Left hindlimb (tissue), 1 donor: ENCODE measurements at places on chromosomes 11 and 22.

- no peak for DNase-seq
Measured at GRCh38 chr11:9719566-9720289, 55.9 kb downstream of the SWAP70 start.

DNA sequence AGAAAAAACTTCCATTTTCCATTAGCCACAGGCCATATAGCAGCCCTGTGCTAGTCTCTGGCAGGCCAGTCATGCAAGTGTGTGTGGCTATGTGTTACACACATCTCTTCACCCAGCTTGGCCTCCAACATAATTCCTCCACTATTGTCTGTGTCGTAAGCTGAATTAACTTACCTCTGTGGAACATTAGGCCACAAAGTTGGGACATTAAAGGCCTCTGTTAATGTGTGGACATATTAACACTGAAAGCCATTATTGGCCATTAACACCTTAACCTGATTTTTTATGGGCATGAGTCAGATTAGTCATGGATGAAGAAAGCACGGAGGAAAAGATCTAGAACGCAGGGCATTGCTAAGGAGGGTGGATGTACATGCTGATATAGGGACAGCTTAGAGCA, 100.1 kb downstream of the DBX1 start:
- DNase-seq = no peak

DNA sequence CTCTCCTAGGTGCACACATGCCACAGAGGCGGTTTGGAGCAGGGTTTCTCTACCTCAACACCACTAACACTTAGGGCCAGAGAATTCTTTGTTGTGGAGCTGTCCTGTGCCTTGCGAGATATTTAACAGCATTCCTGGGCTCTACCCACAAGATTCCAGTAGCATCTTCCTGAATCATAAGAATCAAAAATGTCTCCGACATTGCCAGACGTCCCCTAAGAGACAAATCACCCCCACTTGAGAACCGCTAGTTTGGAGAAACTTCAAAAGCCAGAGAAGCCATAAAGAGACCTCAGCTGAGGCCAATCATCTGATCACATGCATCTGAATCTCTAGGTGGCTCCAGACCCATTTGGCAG, 16.1 kb downstream of the MFNG start:
- no peak for DNase-seq

- no peak for DNase-seq
Measured at GRCh38 chr11:12691473-12691872, 17.3 kb downstream of the TEAD1 start.

GRCh38 chr11:57778318-57779037, 16.9 kb downstream of the CTNND1 start:
- peak; percentile 93 for DNase-seq

GRCh38 chr11:58957922-58958321, 18.6 kb downstream of the GLYATL1 start:
- DNase-seq = no peak

DNA sequence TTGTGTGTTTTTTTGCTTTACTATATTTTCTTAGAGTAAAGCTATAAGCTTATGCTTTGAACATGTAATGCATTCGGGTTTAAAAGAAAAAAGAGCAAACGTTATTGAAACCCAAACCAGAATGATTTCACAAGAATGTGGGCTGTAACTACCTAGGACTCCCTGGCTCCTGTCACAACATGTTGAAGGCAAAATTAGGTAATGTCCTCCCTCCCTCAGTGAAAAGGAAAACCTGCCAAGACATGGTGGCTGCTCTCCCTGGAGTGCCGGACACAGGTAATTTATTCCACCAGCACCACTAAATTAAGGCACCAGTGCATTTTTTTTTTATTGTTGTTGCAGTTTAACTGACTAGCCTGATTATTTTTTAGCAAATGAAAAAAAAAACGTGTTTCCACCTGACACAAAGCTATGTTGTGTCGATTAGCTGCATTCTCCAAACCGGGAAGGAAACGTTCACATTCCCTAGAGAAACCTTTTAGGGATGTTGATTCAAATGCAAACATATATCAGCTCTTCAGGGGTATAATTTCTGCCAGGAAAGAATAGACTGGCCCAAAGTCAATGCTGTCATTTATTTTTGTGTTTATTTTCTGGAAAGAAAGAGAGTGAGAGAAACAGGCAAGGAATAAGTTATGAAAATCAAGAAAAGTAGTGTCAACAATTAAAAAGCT, 134.6 kb downstream of the CCDC34 start:
- no peak for DNase-seq
